Panc1 (cell line): ENCODE measurements at places on chromosomes 5 and 9.

DNA sequence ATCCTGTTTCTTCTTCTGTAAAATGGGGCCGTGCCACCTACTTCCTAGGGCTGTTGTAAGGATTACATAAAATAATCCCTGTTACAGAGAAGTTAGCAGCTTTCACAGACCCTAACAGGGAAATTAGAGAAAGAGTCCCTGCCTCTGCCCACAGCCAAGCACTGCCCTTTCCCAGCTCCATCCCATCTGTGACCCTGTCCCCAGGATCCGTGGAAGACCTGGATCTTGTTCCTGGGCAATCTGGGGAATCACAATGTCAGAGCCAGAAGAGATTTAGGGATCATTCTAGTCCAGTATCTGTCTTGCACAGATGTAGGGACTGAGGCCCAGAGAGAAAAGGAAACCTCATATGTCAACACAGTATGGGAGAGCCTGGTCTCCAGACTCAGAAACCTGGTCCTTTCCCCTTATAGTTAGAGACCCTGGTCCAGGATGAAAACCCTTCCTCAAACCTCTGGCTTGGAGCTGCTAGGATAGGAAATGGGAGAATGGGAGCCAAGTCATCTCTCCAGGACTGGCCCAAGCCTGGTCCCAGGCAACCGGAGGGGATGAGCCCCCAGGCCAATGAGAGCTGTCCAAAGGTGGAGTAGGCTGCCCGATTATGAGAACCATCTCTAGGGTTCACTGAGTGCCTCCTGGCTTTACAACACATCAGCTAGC, 12.5 kb downstream of the LHX6 start:
- H3K4me3 ChIP-seq: no peak overlapping the region
- no peak overlapping the region for H3K27ac ChIP-seq
- no peak for DNase-seq
- H3K4me1 ChIP-seq: no peaks in the 10 kb centered on the region

- H3K27ac ChIP-seq: no peak overlapping the region
- no peak overlapping the region for H3K4me3 ChIP-seq
- DNase-seq: no peak
These were observed 11.1 kb upstream of the MED27 start for GRCh38 chr9:132090771-132091170.

- H3K27me3 ChIP-seq: no peaks in the 10 kb centered on the region
- no peak for DNase-seq
- H3K4me3 ChIP-seq: no peak overlapping the region
These were observed 25.6 kb downstream of the SLC6A3 start for GRCh38 chr5:1419476-1420210.

DNA sequence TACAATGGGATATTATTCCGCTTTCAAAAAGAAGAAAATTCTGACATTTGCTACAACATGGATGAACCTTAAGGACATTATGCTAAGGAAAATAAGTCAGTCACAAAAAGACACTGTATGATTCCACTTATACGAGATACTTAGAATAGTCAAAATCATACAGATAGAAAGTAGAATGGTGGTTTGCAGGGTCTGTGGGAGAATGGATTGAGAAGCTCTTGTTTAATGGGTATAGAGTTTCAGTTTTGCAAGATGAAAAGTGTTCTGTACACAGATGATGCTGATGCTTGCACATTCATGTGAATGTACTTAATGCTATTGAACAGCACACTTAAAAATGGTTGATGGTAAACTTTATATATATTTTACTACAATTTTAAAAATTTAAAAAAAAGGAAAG, 2050.7 kb upstream of the WWC1 start:
- no peak for DNase-seq
- no peak overlapping the region for H3K4me3 ChIP-seq
- H3K4me1 ChIP-seq: no peaks in the 10 kb centered on the region
- no peak overlapping the region for H3K27ac ChIP-seq
- no peaks in the 10 kb centered on the region for H3K36me3 ChIP-seq
- no peaks in the 10 kb centered on the region for H3K27me3 ChIP-seq

- no peaks in the 10 kb centered on the region for H3K27me3 ChIP-seq
- H3K27ac ChIP-seq: no peak overlapping the region
- no peak for DNase-seq
- H3K4me1 ChIP-seq: no peaks in the 10 kb centered on the region
- no peak overlapping the region for H3K4me3 ChIP-seq
- no peaks in the 10 kb centered on the region for H3K36me3 ChIP-seq
These were observed 165.2 kb downstream of the FRMD3 start for GRCh38 chr9:83372957-83373356.

DNA sequence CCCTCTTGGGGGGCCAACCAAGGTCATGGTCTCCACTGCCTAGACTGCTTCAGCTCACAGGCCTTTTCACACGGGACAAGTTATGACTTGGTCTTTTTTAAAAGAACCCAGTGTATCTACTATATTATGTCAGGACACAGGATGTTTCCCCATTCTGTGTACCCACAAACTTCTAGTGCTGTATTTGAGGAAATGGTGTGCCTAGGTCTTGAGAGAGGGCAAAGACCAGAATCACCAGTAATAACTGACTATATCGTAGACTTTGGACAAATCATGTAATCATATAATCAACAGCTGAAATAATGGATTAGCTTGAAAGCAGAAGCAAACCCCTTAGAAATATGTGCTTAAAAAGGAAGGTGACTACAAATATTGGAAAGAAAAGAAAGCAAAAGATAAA, 133.3 kb downstream of the ARL15 start:
- no peak overlapping the region for H3K4me3 ChIP-seq
- no peak for DNase-seq
- H3K27ac ChIP-seq: no peak overlapping the region
- no peaks in the 10 kb centered on the region for H3K4me1 ChIP-seq
- no peaks in the 10 kb centered on the region for H3K27me3 ChIP-seq
- no peaks in the 10 kb centered on the region for H3K36me3 ChIP-seq

DNA sequence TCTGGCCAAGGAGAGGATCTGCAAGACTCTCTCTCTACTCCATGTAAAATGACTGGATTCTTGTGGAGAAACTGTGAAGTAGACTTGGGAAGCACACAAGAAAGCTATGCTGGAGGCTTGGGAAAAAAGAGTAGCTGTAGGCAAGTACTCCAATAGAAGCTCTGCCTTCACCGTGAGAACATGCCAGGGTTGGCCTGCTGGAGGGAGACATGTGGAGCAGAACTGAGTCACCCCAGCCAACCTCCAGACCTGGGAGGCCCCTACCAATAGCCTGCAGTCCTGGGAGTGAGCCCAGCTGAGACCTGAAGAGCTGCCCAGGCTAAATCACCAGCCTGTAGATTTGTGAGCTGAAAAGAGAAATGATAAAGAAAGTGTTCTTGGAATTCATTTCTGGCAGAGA, 66.6 kb downstream of the DEPDC1B start:
- H3K4me3 ChIP-seq: no peak overlapping the region
- H3K27ac ChIP-seq: no peak overlapping the region
- H3K27me3 ChIP-seq: no peaks in the 10 kb centered on the region

DNA sequence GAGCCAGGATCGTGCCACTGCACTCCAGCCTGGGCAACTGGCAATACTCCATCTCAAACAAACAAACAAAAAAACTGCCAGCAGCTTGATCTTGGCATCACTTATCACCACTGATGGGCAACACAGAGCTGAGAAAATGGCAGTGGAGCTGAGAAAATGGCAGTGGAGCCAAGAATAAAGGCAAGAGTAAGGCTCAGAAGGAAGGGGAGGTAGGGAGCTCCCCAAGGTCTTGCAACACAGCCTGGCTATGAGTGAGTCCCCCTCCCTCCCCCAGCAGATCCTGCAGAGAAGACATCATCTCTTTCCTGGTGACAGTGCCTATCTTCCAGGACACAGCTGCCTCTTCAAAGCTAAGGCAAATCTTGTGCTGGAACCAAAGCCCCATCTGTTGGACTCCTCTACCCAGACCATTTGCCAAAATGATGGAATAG, 70.3 kb downstream of the UGCG start:
- H3K4me1 ChIP-seq: peaks cover 11% of the 10 kb centered on the region
- H3K27me3 ChIP-seq: no peaks in the 10 kb centered on the region
- no peaks in the 10 kb centered on the region for H3K36me3 ChIP-seq

GRCh38 chr9:27532046-27532445, 2.4 kb upstream of the MOB3B start:
- H3K4me3 ChIP-seq: no peak overlapping the region
- no peak overlapping the region for H3K27ac ChIP-seq

- peak overlapping the region; percentile 80 for H3K4me3 ChIP-seq
- no peak for DNase-seq
- peak overlapping the region; percentile 94 for H3K27ac ChIP-seq
- H3K27me3 ChIP-seq: no peaks in the 10 kb centered on the region
These were observed 681 bp downstream of the PPWD1 start for GRCh38 chr5:65563777-65564176.

DNA sequence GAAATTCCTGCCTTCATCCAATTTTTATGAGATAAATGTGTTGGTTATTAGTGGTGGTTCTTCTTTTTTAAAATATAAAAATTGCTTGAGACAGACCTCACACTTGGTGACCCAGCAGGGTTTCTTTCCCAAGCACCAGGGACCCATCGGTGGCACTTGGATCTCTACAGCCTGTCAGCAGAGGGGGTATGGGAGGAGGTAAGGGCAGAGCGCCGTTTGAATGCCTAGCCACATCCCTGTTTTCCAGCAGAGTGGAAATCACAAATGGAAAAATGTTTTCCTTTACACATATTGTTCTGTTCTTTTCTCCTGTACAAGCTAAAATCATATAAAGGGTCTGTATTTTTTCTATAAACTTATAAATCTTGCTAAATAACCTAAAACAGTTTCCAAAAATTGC, 248.0 kb downstream of the NR3C1 start:
- H3K36me3 ChIP-seq: no peaks in the 10 kb centered on the region
- no peak overlapping the region for H3K27ac ChIP-seq
- no peak overlapping the region for H3K4me3 ChIP-seq
- no peaks in the 10 kb centered on the region for H3K27me3 ChIP-seq
- 0 out of 2 replicates have a peak, but pooled peaks cover 2% of the 10 kb centered on the region for H3K4me1 ChIP-seq

GRCh38 chr9:24899463-24899862, 353.8 kb upstream of the IZUMO3 start:
- no peak overlapping the region for H3K27ac ChIP-seq
- no peaks in the 10 kb centered on the region for H3K36me3 ChIP-seq
- DNase-seq: no peak
- H3K4me1 ChIP-seq: no peaks in the 10 kb centered on the region
- no peak overlapping the region for H3K4me3 ChIP-seq

GRCh38 chr5:95712347-95712958, 18.7 kb upstream of the RHOBTB3 start:
- no peaks in the 10 kb centered on the region for H3K36me3 ChIP-seq
- H3K27ac ChIP-seq: peak overlapping the region; percentile 61
- peak; percentile 75 for DNase-seq
- H3K4me3 ChIP-seq: no peak overlapping the region

- no peak for DNase-seq
- no peaks in the 10 kb centered on the region for H3K27me3 ChIP-seq
- H3K4me1 ChIP-seq: peaks cover 20% of the 10 kb centered on the region
These were observed 98.3 kb downstream of the NFIB start for GRCh38 chr9:14215614-14216013.

DNA sequence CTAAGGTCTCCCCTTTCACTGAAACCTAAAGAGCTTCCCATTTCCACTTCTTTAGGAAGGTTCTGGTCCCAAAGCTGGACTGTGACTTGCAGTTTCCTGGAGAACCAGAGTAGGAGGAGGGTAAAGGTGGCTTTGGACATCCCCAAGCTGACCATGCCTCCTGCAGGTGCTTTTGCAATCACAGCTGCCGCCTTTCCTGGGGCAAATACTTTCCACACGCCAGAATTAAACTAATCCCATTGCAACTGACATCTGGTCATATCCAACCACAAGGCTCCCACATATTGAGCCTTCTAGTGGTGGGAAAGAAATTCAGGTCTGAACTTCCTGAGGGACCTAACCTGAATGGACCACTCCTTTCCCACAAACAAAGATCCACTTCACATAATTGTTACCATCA, 92.7 kb downstream of the NRG2 start:
- no peak for DNase-seq
- no peak overlapping the region for H3K4me3 ChIP-seq
- H3K4me1 ChIP-seq: no peaks in the 10 kb centered on the region
- no peaks in the 10 kb centered on the region for H3K27me3 ChIP-seq

DNA sequence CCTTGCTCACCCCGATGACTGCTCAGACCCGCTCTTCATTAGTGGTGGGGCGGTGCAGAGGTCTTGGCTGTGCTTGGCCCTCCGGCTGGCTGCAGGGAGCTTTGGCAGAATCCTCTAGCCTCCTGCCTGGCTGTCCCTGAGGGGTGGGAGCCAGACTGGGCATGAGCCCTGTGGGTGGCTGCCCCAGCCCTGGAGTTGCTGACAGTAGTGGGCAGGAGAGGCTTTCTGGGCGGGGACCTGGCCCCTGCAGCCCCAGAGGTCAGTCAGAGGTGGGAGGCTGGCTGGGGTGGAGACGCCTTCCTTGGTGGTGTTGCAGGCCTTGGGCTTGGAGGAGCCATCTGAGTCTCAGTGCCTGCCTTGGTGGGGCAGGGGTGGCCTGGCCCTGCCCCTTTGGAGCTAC, 146.0 kb downstream of the RXRA start:
- no peaks in the 10 kb centered on the region for H3K4me1 ChIP-seq
- H3K27ac ChIP-seq: no peak overlapping the region
- no peak for DNase-seq
